ENCODE measurements at places on chromosomes 7 and 10.
A peak's percentile ranks its signal among the peaks of the same experiment; 100 is the strongest.

DNA sequence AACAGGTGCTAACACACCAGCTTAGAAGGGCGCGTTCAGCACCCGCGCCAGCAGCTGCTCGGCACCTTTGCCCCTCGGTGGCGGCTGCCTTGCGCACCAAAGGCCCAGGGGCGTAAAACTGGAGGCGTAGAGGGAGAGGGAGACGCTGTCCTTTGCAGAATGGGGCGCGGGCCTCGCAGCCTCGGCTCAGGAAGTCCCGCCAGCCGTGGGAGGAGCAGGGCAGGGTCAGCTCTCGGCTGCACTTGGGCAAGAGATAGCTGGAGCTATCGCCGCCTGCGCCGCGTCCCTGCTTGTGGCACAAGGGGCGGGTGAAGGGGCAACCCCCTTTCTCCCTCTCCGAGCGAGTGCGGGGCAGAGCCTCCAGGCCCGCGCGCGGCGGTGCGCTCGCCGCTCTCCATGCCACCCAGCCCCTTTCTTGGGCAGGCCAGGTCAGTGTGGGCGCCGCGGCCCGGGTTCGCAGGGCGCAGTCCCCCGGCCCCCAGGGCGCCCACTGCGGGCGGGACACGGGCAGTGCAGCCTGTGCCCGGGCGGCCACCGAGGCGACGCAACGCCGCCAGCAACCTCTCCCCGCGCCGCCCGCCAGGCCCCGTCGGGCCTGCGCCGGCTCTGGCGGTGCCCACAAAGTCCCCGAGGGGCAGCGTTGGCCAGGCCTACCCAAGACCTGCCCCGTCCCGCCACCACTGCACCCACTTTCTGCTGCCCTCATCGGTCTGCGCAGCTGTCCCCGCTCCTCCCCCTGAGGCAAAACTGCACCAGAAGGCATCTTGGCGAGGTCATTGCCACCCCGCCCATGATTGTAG, 4.1 kb downstream of the NEUROD6 start:
- peak; percentile 9 for DNase-seq

DNA sequence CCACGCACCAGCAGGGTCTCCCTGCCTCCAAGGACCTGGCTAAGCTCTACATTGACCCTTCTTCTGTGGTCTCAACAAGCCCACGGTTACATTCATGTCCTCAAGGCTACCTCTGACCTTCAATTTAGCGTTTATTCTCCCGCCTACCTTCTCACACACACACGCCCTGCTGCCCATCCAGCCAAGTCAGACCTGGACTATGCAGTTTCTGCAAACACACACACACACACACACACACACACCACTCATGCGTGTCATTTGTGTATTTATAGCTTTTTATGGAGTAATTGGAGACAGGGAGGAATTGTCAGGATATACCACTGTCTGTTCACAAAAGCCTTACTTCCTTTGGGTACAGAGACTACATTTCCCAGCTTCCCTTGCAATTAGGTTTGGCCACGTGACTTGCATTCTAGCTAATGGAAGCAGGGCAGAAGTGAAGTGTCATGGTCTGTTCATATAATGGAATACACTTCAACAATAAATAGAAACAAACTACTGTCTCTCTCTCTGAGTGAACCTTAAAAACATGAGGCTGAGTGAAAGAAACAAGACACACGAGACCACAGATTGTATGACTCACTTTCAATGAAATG, 53.8 kb upstream of the CPXM2 start:
- no peak for DNase-seq

DNA sequence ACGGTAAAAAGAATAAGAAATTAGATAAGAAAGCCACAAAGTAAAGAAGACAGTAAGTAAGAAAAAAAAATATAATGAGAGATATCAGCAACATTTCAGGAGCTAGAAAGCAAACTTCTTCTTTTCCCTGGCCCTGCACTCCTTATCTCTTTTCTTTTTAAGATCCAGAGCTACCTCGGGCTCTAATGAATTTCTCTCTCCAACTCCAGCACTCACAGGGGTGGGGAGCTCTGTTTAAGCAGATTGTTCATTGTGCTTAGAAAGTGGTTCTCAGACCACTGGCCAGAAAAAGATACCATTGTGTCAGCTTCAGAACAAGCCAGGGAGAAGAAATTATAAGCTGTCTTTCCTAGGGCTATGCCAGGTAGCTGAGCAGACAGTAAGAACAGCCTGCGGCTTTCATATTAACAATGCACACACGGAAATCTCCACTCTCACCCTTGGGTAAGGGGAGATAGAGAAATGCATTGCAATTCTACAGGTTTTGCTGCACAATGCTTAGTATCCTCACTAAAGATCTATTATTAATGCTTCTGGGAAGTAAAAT, 19.3 kb downstream of the OR2F1 start:
- DNase-seq = no peak

DNA sequence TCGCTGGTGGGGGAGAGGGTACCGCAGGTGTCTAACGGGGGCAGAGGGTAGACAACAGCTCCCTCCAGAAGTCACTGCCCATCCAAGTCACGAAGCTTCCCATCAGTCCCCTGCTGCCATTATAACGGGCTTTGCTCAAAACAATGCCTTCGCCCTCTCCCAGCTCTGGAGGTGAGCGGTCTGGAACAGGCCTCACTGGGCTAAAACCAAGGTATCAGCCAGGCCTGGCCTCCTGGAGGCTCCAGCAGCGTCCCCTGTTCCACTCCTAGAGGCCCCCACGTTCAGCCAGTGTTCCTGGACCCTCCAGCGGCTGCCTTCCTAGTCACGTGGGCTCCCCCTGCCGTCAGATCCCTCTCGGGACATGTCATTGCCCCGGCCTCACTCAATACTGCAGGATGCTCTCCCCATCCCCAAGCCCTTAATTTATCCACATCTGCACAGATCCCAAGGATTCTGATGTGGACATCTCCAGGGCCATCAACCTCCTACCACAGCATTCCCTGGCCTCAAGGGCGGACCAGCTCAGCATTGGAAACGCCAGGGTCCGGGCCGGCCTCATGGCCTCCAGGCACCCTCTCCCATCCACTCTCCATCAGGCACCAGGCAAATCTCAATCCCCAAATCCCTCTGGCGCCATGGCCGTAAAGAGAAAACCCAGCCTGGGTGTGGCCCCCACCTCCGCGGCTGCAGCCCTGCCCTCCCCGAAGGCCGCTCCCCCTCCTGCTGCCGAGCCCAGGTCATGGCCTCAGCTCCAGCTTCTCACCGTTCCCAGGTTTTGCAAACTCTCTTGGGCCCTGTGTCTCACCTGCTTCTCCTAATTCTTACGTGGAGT, 104.1 kb upstream of the FAM20C start:
- no peak for DNase-seq

GRCh38 chr7:134900166-134900982, 85.9 kb upstream of the AGBL3 start:
- peak; percentile 66 for DNase-seq

GRCh38 chr10:29976134-29976533, 83.3 kb downstream of the JCAD start:
- DNase-seq = no peak

- no peak for DNase-seq
Measured at GRCh38 chr7:12553416-12553815, 17.1 kb upstream of the SCIN start.

DNA sequence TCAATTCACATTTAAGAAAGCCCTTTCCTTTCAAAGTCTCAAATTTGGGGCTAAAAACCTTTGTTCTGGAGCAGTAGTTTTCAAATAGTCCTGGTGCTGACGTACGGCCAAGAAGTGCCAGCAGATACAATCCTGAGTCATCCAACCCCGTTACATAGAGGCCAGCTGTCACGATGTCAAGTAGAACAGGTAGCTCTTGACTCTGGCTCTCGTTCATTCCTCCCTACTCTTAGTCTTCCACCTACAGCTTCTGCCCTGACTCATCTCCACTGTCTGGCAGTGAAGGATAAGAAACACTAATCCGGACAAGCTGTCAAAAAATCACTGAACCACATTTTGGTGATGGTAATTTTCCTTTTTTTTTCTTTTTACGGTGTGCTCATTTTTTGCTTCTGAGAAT, 132.4 kb upstream of the PTN start:
- peak; percentile 6 for DNase-seq

GRCh38 chr10:48404646-48405045, 98.2 kb downstream of the MAPK8 start:
- DNase-seq = no peak

- no peak for DNase-seq
Measured at GRCh38 chr10:7525314-7526016, 114.6 kb upstream of the SFMBT2 start.

- DNase-seq = peak; percentile 41
Measured at GRCh38 chr7:13990319-13990983, 985 bp upstream of the ETV1 start.

- DNase-seq = no peak
Measured at GRCh38 chr10:31920538-31920937, 8.1 kb downstream of the ARHGAP12 start.

DNA sequence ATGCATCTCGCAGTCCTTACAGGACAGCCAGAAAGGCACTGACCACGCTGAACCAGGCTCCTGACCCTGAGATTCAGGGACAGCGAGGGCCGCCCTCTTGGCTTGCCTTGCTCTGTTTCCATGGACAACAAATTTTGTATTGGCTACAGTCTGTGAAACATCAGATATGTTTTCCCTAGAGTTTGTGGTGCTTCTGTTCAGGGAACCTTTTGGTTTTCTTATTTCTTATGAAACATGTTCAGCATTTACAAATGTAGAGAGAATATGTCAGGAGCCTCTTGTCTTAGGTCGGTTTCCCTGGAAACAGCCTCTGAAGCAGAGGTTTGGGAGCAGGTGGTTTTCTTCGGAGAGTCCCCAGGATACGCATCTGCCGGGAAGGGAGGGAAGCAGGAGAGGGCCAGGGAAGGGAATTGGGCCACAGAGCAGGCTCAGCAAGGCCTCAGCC, 260.1 kb downstream of the CCDC3 start:
- DNase-seq = no peak

DNA sequence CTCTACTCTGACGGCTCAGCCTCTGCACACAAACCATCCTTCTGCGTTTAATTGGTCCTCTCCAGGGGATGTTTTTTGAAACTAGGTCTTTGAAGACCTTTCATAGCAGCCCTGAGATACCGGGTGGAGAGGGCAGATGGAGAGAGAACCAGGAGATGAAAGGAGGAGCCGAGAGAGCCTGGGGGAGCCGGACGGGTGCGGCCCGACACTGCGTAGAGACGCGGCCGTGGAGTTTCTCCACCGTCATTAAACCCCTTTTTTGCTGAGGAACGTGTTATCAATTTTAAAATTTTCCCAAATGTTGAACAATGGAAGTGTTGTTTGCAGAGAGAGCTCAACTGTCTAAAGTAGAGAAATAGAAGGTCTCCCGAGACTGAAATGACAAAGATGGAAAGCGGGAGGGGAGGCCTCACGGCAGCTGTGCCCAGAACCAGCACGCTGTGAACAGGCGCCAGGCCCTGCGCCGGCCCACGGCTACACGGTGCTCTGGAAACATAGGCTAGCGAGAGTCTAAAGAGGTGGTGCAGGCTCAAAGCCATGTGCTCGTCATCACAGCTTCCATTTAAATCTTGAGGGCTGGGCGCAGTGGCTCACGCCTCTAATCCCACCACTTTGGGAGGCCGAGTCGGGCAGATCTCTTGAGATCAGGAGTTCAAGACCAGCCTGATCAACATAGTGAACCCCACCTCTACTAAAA, 307.0 kb downstream of the PTPRN2 start:
- DNase-seq = no peak

DNA sequence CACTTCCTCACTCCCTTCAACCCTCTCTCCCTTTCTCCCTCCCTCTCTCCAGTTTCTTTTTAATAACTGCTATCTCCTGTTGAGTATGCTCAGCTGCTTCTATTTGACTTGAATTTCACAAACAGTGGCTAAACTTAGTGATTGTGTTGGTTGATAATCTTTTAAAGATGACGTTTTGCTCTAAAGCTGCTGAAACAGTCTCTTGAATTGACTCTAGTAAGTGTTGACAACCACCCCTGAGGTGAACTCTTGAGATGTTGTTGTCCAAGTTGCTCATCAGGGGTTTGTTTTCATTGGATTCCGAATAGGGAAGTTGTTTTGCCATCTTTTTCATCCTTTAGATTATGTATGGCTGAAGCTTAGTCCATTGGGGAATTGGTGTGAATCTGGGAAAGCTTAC, 176.2 kb downstream of the TWIST1 start:
- no peak for DNase-seq

DNA sequence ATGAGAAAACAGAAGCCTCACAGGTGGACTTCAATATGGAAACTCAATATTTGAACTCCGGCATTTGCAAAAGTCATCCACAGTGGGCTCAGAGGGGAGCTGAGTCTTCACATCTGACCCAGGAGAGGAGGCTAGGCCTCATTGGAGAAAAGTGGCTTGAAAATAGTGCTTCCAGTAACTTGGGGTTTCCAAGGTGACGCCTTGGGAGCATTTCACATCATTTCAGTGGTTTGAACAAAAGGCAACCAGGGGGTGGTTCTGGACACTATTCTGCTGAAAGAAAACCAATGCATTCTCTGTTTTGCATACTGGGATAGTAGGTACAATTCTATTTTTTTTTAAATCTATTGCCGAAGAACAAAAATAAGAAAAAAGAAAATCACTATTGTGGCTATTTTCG, 599.2 kb upstream of the POM121L12 start:
- no peak for DNase-seq

GRCh38 chr7:142560166-142560565, 189.1 kb upstream of the PRSS1 start:
- no peak for DNase-seq

- DNase-seq = no peak
Measured at GRCh38 chr10:13994932-13995331, 335.8 kb downstream of the FRMD4A start.

GRCh38 chr7:25765110-25765655, 386.8 kb upstream of the NFE2L3 start:
- no peak for DNase-seq

- DNase-seq = no peak
Measured at GRCh38 chr10:33277135-33277536, 57.3 kb downstream of the NRP1 start.

DNA sequence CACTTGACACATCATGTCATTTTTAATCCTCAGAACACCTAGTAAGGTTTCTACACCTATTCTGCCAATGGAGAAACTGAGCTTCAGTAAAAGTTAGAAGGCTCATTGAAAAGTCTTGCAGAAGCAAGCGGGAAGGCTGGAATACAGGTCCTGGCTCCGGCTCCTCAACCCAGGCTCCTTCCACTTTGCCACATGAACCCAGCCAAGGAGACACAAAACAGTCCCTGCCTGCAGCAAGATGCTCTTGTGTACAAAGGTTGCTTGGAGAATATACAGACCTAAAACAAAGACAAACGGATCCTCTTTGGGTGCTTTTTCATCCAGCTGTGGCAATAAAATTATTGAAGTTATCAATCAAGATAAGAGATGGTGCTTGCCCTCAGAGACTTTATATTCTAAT, 106.8 kb downstream of the SORBS1 start:
- no peak for DNase-seq

GRCh38 chr10:129333706-129334105, 133.3 kb upstream of the MGMT start:
- DNase-seq = no peak

- no peak for DNase-seq
Measured at GRCh38 chr10:43253461-43254198, 13.2 kb downstream of the RASGEF1A start.

Measured in NCI-H524 treated with DMSO at 0.1 percent for 48 hours (cell line).